SHP77 treated with DMSO at 0.1 percent for 48 hours (cell line): ENCODE measurements at places on chromosomes 11 and 22.

DNA sequence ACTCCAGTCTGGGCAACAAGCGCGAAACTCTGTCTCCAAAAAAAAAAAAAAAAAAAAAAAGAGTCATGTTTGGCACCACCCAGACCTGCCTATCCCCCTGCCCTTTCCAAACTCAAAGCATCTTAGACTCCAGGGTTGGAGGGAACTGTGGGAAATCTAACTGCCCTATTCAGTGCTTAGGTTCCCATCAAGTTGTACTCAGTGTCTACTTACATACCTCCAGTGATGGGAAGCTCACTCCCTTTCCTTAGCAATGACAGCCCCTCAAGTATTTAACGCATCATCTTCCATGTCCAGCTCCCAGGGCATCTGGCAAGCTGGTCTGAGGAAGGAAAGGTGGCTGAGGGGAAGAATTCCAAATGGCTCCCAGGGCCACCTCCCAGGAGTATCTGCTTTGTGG lies 3.0 kb downstream of the ACTN3 start:
- DNase-seq = no peak

GRCh38 chr11:95121698-95122097 lies 32.1 kb downstream of the ENDOD1 start:
- no peak for DNase-seq

GRCh38 chr11:94305146-94305545 lies 766 bp downstream of the IZUMO1R start:
- no peak for DNase-seq

GRCh38 chr11:47980907-47981621 lies 705 bp downstream of the PTPRJ start:
- no peak for DNase-seq

- DNase-seq = no peak
These were observed 24.3 kb upstream of the PICK1 start for GRCh38 chr22:38032681-38033521.

DNA sequence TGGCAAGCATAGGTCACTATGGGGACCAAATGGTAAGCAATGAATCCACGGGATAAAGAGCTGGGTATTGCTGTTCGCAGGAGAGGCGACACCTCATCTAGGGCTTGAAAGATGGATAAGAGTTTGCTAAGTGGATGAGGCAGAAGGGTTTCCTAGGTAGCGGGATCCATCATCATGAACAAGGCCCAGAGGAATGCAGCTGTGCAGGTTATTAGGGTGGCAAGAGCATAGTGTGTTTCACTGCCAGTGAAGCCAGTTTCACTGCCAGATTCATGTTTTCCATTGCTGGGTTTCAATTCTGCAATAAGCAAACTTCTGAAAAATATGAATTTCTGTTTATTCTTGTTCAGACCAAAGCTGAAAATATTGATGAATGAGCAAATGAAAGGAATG lies 27.2 kb downstream of the WEE1 start:
- no peak for DNase-seq

DNA sequence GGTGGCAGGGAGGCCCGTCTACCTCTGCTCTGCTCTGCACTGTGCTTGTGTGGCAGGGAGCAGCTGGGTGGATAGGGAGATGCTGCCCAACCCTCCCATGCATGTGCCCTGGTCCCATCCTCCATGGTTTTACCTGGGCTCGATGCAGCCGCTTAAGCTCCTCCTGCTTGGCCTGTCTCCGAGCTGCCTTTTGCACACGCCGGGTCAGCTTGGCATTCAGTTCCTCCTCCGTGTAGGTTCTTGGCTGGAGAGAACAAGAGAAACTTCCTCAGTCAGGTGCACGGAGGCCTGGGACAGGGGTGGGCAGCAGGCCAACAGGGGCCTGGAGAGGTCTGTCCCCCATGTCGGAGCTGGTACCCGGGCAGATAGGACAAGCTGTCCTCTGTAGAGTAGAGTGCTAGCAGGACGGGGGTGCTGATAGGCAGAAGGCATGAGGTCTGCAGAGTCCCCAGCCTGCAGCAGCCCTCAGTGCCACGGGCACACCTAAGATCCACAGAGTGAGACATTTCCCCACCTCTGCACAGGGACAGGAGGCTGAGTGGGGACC lies 36.4 kb upstream of the BID start:
- DNase-seq = no peak

- DNase-seq = no peak
These were observed 3.1 kb downstream of the RAB30 start for GRCh38 chr11:83068568-83068967.

- no peak for DNase-seq
These were observed 378.8 kb downstream of the ETS1 start for GRCh38 chr11:128208329-128209137.

DNA sequence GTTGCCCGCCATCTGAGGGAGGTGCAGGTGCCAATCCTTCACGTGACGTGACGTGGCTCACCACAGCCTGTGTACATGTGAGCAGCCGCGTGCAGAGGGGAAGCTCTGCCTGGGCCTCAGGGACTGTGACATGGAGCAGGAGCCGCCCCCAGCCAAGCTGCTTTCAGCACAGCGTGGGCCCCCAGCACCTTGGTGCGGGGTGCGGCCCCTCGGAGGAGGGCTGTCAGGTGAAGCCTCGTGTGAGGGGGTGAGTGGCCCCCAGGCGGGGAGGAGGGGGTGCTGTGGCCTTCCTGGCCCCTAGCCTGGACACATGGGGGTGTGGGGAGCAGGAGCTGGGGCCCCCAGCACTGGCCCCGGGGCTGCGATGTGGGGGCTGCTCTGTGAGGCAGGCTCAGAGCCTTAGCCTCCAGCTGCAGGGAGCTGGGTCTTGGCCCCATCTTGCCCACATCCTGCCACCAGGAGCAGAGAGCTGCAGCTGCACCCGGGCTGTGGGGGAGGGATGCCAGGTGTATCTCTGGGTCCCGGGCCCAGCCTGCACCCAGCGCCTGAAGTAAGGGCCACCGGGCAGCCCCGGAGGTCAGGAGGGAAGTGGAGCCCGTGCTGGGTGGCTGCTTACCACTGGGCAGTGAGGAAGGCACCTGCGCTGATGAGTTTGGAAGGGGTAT lies at the start of gene ADORA2A:
Gene ADORA2A (plus strand): TSS at position 100 of the 665 bp plus-strand sequence. CDS start 5,806 bp downstream, outside the sequence.
- DNase-seq = no peak

DNA sequence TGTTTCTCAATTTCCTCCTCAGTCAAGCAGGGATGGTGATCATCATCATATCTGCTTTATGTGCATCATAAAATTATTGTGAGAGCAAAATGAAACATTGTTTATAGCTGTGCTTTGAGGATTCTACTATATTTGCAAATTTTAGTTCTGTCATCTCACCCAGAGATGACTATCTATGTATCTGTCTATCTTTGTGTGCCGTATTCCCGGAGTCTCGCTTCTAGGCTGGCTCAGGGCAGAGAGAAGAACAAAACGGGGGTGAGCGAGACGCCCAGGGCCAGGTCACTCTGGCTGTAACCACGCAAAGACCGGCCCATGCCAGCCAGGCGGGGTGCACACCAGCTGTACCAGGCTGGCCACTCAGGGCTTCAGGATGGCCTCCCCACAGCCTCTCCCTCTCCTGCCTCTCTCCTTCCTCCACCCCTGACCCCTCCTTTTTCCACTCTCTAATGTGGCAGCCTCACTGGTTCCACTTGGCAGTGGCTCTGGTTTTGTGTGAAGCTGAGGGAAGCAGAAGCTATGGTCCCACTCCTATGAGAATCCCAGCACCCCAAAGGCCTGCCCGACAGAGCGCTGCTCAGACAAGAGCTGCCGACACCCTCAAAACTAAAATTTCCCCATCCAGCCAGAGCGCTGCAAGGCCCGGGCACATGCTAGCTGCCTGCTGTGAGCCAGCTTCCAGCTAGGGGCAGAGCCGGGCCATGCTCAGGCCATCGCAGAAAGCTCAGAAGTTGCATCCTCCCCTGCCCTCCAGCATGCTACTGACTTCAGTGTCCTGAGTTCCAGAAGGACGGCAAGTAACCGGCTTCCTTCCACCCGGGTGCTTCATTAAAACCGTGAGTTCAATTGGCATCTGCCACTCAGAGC lies 139.5 kb upstream of the TBCEL start:
- DNase-seq = no peak

DNA sequence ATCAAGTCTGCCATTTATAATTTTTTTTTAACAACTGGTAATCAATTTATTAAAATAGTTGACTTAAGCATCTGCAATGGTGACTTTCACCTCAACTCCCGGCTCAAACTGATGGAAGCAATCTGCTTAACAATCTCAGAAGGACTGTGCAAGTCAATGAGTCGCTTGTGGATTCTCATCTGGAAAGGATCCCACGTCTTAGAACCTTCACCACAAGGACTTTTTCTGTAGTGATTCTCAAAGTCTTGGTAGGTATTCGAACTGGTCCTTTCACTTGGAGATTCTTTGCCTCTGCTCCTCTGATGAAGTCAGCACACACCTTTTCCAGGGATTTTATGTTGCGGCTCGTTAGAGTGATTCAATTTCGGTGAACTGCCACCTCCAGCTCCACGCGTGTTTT lies 7.3 kb downstream of the RSF1 start:
- DNase-seq = no peak

DNA sequence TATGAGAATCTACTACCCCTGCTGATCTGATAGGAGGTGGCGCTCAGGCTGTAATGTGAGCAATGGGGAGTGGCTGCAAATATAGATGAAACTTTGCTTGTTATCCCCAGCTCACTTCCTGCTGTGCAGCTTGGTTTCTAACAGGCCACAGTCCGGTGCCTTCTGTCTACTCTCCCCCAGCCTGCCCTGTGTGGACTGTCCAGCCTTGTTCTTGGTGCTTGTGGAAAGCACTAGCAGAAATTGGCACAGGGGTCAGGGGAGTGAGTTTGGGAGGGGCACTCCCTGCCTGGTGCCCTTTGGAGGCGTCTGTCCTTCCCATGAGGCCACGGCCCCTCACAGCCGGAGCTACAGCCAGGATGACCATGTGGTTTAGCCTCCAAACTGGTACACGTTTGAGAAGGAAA lies 14.3 kb downstream of the MOV10L1 start:
- no peak for DNase-seq

GRCh38 chr11:73995247-73995646 lies 12.6 kb upstream of the UCP2 start:
- DNase-seq = no peak

GRCh38 chr11:134266841-134267251 lies 9.3 kb upstream of the GLB1L3 start:
- DNase-seq = no peak

- DNase-seq = no peak
These were observed 10.5 kb downstream of the ELFN2 start for GRCh38 chr22:37416827-37417226.

- DNase-seq = no peak
These were observed 481.1 kb downstream of the MIAT start for GRCh38 chr22:27138471-27138870.

GRCh38 chr11:30454111-30454510 lies 131.2 kb downstream of the ARL14EP start:
- no peak for DNase-seq

DNA sequence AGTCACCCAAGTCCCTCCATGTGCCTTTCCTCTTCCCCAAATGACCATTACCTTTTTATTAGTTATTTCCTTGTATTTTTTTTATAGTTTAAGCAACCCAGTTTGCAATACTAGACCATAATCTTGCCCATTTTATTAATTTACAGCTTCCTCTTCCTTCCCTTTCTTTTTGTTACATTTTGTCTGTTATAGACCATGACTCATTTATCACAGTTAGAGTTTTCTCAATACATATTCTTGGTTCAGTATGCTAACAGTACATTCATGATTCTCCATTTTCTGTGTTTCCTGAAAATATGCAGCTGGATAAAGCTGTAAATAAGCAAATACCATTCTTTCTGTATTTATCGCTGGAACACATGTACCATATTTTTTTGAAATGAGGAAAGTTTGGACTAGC lies 376.7 kb upstream of the RAG2 start:
- no peak for DNase-seq

DNA sequence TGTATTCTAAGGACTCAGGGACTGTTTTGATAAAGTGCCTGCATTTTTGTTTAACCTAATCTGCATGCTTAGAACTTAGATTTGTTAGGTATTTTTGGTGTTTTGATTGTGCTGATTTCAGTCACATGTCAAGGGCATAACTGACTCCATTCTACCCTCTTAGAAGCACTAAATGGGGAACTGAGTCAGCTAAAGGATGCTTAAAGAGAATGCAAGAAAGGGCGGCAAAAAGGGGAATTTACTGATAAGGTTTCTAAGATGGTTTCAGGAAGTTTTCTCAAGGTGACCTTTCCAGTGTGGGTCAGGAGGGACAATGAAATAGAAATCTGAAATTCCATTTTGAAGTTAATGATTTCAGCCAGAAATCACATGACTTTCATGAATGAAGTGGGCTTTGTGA lies 43.0 kb downstream of the MMP20 start:
- no peak for DNase-seq

DNA sequence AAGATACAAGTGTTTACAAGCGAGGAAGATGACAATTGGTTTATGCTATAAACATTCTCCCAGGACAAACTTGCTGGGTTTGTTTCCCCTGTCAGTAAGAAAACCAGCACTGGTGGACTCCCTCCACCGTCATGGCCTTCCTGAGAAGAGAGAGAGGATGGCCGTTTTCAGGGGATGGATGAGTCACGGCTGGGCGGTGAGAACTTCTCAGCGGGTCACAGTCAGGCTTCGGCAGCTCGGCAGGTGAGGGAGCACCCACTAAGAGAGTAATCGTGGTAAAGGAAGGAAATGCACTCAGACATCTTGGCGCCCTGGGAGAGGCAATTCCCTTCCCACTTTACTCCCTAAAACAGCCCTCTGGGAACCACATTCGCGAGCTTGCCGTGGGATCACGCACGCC lies 83.9 kb downstream of the NCAM1 start:
- no peak for DNase-seq

DNA sequence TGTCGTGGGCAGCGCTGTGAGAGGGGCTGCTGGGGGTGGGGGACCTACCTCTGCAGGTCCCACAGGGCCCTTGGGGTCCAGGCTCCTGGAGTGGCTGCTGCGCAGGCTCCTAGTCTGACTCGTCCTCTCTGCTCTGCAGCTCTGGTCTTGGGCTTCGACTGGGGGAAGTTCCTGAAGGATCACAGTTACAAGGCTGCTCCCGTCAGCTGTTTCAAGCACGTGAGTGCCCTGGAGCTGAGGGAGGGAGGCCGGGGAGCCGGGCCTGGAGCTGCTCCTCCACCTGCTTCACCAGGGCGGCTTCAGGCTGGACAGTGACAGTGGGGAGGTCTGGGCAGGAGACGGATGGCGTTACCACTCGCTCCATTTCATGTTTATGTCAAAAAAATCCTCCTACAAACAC lies 11.9 kb downstream of the L3MBTL2 start:
- peak; percentile 48 for DNase-seq

DNA sequence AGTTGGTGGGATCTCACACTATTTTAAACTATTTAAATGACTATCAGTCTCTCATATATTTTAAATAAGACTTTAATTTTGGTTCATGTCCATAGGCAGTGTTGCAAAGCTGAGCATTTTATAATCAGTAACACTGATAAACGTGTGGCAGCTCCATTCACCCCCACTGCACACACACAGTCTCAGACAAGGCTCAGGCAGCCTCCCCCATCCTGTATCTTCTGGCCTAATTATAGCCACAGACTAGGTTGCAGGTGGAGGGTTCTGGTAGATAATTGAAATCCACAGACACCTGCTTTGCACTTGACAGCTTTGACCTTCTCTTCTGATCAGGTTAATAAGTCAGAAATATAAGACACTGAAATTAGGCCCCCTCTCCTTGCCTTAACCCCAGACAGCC lies 118.5 kb upstream of the LDLRAD3 start:
- no peak for DNase-seq
